Daoy (cell line): ENCODE measurements at places on chromosomes 12 and 14. TPM values are rescaled to one million over a fixed set of nuclear protein-coding genes. Genes with fewer than 3 reads are reported as not detected.

The OAS3 gene
- 21.7 and 35.4 TPM in 2 replicates for total RNA-seq

The TAS2R7 gene
- not detected in 2 replicates for total RNA-seq

The CLEC2B gene
- 0.60 and 1.3 TPM in 2 replicates for total RNA-seq

The LRTM2 gene
- 0.36 TPM in 1 of 2 replicates, not detected in the other for total RNA-seq

The PPP2R5C gene
- total RNA-seq: 124 and 138 TPM in 2 replicates

The NUMB gene
- 12.9 and 15.2 TPM in 2 replicates for total RNA-seq
